ENCODE measurements at places on chromosomes 5 and 9. TPM values are rescaled to one million over a fixed set of nuclear protein-coding genes. Genes with fewer than 3 reads are reported as not detected.

CHSY3 gene
- total RNA-seq, result not detected

STK32A gene
- total RNA-seq, result not detected

ZNF618 gene
- 0.41 TPM for total RNA-seq

TMCO6 gene
- total RNA-seq, result 38.6 TPM

ANKRD31 gene
- 0.16 TPM for total RNA-seq

HTR4 gene
- total RNA-seq, result not detected

FSTL4 gene
- not detected for total RNA-seq

PCDHA7 gene
- total RNA-seq, result not detected

DOCK8 gene
- total RNA-seq, result 280 TPM

GRIN3A gene
- not detected for total RNA-seq

LRRC19 gene
- total RNA-seq, result not detected

TAF11L5 gene
- total RNA-seq, result not detected

SYNPO gene
- 0.02 TPM for total RNA-seq

ABO gene
- total RNA-seq, result 2.0 TPM

DMRTA1 gene
- not detected for total RNA-seq

SLCO6A1 gene
- total RNA-seq, result not detected

ADAMTSL1 gene
- not detected for total RNA-seq

AGTPBP1 gene
- 29.1 TPM for total RNA-seq

TAF11L10 gene
- not detected for total RNA-seq

All from T-helper 2 cell treated with Interferon-gamma antibody and Interleukin-4, amounts not matched to agents 100 ng/mL and 5 ng/mL, for 36 hours (primary cell).